ENCODE measurements at places on chromosomes 7 and 10.

DNA sequence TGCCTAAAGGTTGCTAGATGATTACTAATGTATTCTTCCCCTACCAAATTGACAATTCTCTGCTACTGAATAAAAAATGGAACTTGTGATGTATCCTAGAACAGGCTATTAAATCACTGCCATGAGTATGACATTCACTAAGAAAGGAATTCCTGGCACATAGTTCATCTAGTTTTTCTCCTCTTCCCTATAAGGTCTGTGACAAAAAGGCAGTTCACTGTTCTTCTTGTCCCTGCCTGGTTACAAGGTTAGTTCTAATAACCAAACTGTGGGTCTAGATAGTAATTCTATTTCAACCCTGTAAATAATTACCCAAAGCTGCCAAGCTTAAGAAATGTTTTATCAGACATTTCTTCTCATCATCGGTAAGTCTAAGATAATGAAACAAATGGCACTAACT is 245.6 kb downstream of the BICC1 start:
- no peak for DNase-seq

DNA sequence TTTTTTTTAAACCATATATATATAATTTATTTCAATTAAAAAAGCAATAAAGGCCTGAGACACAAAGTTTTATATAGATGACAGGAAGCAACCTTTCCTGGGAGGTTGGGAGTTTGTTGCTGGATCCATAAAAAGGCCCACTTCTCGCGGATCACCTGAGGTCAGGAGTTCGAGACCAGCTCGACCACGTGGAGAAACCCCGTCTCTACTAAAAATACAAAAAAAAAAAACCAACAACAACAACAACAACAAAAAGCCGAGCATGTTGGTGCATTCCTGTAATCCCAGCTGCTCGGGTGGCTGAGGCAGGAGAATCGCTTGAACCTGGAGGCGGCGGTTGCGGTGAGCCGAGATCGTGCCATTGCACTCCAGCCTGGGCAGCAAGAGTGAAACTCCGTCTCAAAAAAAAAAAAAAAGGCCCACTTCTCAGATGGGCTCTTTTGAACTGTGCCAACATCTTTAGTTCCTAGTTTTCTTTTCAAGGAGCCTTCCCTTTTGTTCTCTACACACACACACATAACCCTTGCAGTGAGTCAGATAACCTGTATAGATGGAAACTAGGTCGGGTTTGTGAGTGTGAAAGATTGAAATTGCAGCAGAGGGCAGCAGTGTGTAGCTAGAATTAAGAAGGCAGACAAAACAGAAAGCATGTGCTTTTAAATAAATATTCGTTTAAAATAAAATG is 1.2 kb upstream of the SMNDC1 start:
- peak; percentile 83 for DNase-seq

- DNase-seq = no peak
These were observed 38.9 kb downstream of the ADAP1 start for GRCh38 chr7:915291-916218.

- DNase-seq = no peak
These were observed 64.0 kb downstream of the PRR15 start for GRCh38 chr7:29627631-29628030.

GRCh38 chr7:116193329-116194087 is 16.8 kb upstream of the TES start:
- no peak for DNase-seq

DNA sequence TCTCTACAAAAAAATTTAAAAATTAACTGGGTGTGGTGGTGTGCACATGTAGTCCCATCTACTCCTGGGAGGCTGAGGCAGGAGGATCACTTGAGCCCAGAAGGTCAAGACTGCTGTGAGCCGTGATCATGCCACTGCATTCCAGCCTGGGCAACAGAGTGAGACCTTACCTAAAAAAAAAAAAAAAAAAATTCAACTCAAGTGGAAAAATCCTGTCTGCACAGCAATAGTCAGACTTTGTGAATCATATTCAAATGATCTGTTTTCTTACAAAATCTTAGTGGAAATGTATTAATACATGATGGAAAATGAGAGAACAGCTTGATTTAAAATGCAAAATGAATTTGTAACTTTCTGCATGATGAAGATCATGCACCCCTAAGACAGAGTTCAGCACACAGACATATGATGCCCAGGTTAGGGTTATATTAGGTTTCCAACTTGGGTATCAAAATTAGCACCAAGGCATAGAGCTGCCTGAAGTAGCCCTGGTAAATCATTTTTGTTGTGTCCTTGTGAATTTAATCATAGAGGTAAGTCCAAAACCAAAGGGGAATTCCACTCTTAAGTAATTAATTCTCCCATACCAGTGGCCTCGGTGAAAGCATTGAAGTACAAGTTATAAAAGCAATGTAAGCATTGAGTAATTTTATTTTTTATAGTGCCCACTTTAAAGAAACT is 93.8 kb downstream of the ADD3 start:
- no peak for DNase-seq

GRCh38 chr10:103716206-103717160 is 138.9 kb downstream of the SH3PXD2A start:
- DNase-seq = no peak

GRCh38 chr10:46079831-46080585 is 33.9 kb upstream of the MSMB start:
- DNase-seq = no peak

- no peak for DNase-seq
These were observed 83.9 kb downstream of the SEC23IP start for GRCh38 chr10:119976421-119976820.

GRCh38 chr10:13816195-13816925 is 229.6 kb downstream of the PRPF18 start:
- DNase-seq = no peak

- no peak for DNase-seq
These were observed 93.7 kb upstream of the HECTD2 start for GRCh38 chr10:91316486-91316885.
